Right ventricle myocardium inferior (tissue), 1 donor: ENCODE measurements at places on chromosomes 4 and X. TPM values are rescaled to one million over a fixed set of nuclear protein-coding genes. Genes with fewer than 3 reads are reported as not detected.
A peak's percentile ranks its signal among the peaks of the same experiment; 100 is the strongest.

GRCh38 chr4:46392421-46392820, 2.5 kb upstream of the GABRA2 start:
- DNase-seq, result no peak

DNA sequence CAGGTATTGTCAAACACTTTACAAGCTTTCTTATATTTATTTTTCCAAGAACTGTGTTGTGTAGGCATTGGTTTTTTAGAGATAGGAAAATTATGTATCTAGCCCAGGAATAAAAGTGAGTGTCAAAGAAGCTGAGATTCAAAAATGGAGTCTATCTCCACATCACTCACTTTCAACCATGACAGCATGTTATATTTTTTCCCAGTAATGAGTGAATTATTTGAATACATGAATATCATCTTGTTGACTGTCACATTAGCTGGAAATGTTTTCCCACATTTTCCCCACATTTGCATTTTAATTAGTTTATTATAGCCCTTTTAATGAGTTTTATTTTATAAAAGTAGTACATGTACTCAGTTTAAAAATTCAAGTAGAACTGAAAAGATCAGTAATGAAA, 693.7 kb downstream of the PCDH18 start:
- DNase-seq, result no peak

Gene SLC10A6
- 0.35 TPM for total RNA-seq

GRCh38 chr4:147492761-147493160, 11.9 kb downstream of the EDNRA start:
- DNase-seq, result no peak

Gene CNKSR2
- total RNA-seq, result 0.95 TPM

GRCh38 chrX:108304210-108304609, 134.0 kb downstream of the COL4A6 start:
- no peak for DNase-seq

Gene FAM236D
- total RNA-seq, result not detected

GRCh38 chr4:112225157-112225556, 6.4 kb upstream of the AP1AR start:
- no peak for DNase-seq

GRCh38 chr4:123830930-123831329, 434.3 kb downstream of the SPRY1 start:
- no peak for DNase-seq

- DNase-seq, result no peak
Observed at GRCh38 chr4:38241541-38241940, 281.3 kb downstream of the PTTG2 start.

Gene GAGE12F
- total RNA-seq, result not detected

DNA sequence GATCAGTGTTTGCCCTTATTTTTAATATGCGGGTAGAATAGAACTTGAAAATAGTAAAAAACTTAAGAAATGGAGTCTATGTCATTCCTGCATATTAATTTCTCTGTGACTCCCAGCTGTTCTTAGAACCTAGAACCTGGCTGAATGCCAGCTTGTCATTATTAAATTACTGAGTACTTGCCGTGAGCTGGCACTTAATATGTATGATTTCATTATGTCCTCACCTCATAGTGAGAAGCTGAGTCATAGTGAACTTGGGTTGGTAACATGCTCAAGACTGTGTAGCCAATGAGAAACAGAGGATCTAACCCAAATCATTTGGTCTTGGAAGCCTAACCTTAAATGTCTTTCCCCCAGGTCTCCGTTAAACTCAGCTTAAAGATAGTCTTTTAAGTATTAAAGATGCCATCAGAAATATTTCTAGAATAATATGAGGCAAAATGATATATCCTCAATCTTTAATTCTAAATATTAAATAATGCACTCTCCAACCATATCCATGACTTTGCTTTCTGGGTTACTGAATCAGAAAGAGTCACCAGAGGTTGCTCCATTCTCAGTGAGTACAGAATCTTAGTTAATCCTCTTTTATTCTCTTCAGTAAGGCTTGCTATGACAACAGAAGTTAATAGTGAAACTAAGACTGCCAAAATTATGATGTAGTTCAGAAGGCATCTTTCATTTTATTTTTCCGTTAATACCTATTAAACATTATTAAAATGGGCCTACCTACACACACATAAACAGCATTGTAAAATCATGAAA, 58.6 kb upstream of the TLL1 start:
- no peak for DNase-seq

DNA sequence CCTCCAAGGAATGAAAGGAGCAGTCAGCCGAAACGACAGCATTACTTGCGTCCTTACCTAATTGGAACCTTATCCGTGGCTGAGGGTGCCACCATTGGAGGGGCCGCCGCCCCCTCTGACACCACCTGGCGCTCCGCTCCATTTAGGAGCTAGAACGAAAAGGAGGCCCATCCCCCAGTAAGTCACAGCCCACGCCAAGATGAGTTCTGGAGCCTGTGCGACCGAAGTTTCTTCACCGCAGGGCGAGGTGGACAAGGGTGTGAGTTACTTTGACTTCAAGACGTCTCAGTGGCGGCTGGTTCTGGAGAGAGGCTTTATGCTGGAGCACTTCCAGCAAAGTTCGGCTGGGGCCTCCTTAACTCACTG, 729 bp upstream of the IRF2 start:
- DNase-seq, result peak; percentile 78

GRCh38 chr4:151428346-151428745, 19.4 kb downstream of the FHIP1A start:
- no peak for DNase-seq
